ENCODE measurements at places on chromosomes 5 and 9.

GRCh38 chr9:129387822-129388221 is 209.8 kb upstream of the IER5L start:
- DNase-seq = no peak

- no peak for DNase-seq
Measured at GRCh38 chr5:33487236-33487635, 46.5 kb downstream of the TARS1 start.

DNA sequence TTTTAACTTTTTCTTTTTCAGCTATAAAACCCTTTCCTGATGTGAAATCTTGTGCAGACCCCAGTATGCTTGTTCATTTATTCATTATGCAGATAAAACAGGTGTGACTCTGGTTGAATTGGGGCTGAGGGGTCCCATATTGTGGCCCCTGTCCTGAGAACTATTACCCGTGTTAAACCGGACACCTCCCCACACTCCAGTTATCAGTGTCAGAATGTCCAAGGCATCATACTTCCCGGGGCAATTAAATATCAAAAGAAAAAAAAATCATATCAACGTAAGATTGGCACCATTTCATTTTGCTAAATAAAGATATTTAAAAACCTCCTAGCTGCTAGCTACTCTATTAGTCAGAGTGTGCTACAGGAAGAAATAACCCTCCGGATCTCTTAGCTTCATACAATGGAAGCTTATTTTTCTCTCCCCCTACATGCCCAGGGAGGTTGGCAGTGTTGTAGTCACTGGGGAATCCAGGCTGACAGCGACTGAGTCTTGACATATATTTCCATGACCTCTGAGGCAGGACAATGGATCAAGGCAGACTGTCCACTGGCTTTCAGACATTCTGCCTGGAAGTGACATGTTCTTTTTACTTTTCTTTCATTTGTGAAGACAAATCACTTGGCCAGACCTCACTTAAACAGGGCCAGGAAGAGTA is 170.0 kb downstream of the SEC61B start:
- no peak for DNase-seq

- DNase-seq = no peak
Measured at GRCh38 chr5:119395080-119395836, 39.4 kb downstream of the TNFAIP8 start.

GRCh38 chr5:152499814-152500535 is 94.9 kb upstream of the NMUR2 start:
- DNase-seq = no peak

DNA sequence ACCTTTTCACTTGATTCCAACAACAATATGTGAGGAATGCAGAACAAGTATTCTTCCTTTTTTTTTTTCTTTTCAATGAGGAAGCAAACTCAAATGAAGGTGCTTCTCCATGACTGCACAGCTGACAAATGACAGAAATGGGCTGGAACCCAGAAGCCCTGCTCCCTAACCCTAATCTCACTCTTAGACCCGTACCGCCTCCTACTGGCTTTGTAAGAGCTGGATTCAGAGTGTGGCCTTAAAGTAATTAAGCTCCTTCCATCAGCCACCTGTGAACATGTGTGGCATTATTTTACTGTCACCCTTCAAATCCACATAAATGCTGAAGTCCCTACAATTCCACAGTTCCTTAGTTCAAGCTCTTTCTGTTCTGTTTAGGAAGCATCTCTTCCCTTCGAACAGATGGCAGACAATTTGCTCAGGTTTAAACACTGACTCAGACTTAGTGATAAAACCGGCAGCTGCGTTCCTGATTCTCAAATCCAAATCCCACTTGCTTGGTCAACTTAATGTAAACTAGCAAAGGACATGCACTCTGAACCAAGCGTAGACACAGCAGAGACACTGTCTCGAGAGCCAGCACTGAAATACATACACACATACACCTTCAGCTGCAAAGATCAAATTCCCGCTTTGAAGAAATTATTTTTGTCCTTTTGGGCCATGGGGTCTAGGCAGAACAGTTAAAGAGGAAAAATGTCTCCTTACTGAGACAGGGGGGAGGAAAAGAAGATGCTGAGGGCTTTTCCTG is 316.7 kb upstream of the TLE4 start:
- DNase-seq = no peak

DNA sequence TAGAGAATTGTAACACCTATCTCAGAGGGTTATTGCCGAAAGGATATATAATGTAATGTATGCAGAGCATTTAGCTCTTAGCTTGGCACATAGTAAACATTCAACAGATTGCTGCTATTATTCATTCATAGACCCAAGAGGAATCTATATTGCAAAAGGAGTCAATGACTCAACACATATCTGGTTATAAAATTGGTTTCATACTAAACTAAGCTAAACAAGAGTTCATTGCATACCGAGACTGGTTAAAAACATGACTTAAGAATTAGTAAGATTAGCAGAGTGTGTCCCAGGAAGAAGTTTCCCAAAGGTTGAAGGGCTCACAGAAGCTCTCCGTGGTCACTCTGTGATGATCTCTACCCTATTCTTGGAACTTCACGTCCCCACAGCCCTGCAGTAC is 339.6 kb upstream of the CCNH start:
- no peak for DNase-seq

GRCh38 chr5:149313151-149313841 is 32.0 kb upstream of the GRPEL2 start:
- no peak for DNase-seq

- DNase-seq = no peak
Measured at GRCh38 chr9:130688072-130688471, 5.5 kb upstream of the EXOSC2 start.

DNA sequence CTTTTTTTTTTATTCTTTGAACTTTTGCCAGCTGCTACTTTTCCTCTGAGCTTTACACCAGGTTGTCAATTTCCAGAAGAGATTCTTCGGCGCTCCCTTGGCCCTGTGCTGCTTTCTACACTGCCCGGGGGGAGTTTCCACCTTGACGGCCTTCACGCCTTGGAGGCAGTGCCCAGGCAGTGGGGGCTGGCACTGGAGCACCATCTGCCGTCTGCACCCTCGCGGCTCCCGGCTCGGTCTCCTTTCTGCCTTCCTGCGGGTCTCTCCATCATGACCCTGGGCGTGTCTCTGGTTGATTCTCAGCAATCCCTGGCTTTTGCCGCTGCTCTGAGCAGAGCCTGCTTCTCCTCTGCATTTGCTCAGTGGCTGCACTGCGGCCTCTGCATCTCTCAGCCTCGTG is 2.9 kb downstream of the SLC6A18 start:
- DNase-seq = no peak

GRCh38 chr5:107388141-107388861 is 282.4 kb downstream of the EFNA5 start:
- DNase-seq = no peak

- DNase-seq = no peak
Measured at GRCh38 chr9:100440071-100440470, 13.1 kb downstream of the MSANTD3 start.

DNA sequence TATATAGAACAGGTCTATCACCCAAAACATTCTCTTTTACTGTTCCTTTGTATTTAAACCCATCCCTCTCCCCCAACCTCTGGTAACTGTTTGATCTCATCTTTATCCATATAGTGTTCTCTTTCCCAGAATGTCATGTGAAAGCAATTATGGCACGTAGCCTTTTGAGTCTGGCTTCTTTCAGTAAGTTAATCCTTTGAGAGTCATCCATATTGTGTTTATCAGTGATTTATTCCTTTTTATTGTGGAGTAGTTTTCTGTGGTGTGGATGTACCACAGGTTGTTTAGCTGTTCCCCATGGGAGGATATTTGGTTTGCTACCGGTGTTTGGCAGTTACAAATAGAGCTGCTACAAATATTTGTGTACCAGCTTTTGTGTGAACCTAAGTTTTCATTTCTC is 38.0 kb downstream of the HMGXB3 start:
- no peak for DNase-seq

- no peak for DNase-seq
Measured at GRCh38 chr9:4574657-4575243, 84.5 kb downstream of the SLC1A1 start.

GRCh38 chr5:12316812-12317211 is 412.6 kb upstream of the CTNND2 start:
- no peak for DNase-seq

DNA sequence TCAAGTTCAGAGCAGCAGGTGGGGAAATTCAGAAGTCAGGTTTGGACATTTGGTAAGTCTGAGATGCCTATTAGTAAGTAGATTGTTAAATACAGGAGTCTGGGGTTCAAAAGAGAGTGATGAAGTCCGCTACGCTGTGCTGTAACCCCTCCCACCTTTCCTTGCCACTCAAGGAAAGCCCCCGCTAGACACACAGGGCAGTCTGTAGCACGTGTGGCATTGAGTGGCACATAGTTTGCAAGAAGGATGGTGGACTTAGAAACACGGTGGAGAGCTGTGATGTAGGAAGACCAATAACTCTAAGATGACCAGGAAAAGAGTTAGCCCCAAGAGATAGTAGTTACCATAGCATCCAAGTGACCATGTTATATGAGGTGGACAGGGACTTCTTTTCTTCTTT is 44.7 kb upstream of the FSTL4 start:
- DNase-seq = no peak

DNA sequence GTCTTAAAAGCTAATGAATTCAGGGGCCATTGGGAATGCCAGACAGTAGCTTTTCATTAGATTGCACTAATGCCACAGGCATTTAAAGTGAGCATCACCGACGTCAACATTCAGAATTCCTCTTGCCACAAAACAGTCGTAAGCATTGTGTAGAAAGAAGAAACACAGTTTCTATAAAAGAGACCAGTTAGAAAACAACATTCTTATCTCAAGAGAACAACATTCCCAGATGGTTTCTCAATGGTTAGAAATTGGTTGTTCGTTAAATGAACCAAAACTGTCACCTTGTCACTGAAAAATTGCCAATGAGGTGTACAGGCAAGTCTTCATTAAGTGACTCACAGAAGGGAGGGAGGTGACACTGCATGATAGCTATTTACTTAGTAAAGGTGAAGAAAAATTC is 401.6 kb upstream of the PRR16 start:
- DNase-seq = no peak

- no peak for DNase-seq
Measured at GRCh38 chr5:93433422-93433821, 147.6 kb downstream of the NR2F1-AS1 start.

- DNase-seq = no peak
Measured at GRCh38 chr5:39520232-39520572, 95.4 kb upstream of the DAB2 start.

- no peak for DNase-seq
Measured at GRCh38 chr5:135214897-135215616, 181.0 kb upstream of the PITX1 start.

DNA sequence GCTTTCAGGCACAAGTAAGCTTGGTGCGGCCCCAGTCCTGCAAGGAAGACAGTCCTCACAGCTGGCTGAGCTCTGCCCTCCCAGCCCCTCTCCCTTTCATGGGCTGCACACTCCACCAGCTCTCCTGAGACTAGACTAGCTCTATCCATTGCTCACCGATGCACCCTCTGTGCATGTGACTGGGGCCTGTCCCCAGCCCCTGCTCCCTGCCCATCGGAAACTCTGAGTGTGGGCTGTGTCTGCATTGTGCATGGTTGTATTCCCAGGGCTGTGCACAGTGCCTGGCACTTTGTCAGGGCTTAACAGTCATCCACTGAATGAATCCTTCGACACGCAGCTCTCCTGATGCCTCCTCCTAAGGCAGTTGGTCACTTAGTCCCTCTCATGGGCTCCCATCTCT is 92.2 kb downstream of the PPARGC1B start:
- no peak for DNase-seq

GRCh38 chr9:95167998-95168397 is 149.5 kb downstream of the FANCC start:
- no peak for DNase-seq

GRCh38 chr5:6475626-6476312 is 27.1 kb downstream of the UBE2QL1 start:
- DNase-seq = no peak

All from stimulated activated CD4-positive, alpha-beta T cell treated with anti-CD3 and anti-CD28 coated beads, Interleukin-1b, Interleukin-23, amount 100 ng/mL, for 1 hour (primary cell).